ENCODE measurements at places on chromosomes 1 and 21. TPM values are rescaled to one million over a fixed set of nuclear protein-coding genes. Genes with fewer than 3 reads are reported as not detected.

ADAMTS5 gene
- total RNA-seq, result 2.1 TPM

FAM72B gene
- 1.3 TPM for total RNA-seq

PDPN gene
- 1.1 TPM for total RNA-seq

STIL gene
- total RNA-seq, result 1.9 TPM

OR2G6 gene
- total RNA-seq, result not detected

ITLN1 gene
- total RNA-seq, result not detected

KRTAP13-4 gene
- total RNA-seq, result not detected

RAB13 gene
- 102 TPM for total RNA-seq

OR2AK2 gene
- total RNA-seq, result not detected

ABCA4 gene
- 0.65 TPM for total RNA-seq

FCRL2 gene
- total RNA-seq, result not detected

ALG14 gene
- 3.5 TPM for total RNA-seq

C2CD4D gene
- total RNA-seq, result not detected

FBLIM1 gene
- 121 TPM for total RNA-seq

RRP15 gene
- 4.3 TPM for total RNA-seq

TMPRSS2 gene
- not detected for total RNA-seq

AHCTF1 gene
- total RNA-seq, result 28.6 TPM

PSMD4 gene
- 174 TPM for total RNA-seq

TMEM201 gene
- total RNA-seq, result 4.2 TPM

MAEL gene
- not detected for total RNA-seq

CDA gene
- total RNA-seq, result 0.92 TPM

LRRC53 gene
- not detected for total RNA-seq

Data from smooth muscle cell of the pulmonary artery (primary cell).